Activated T-helper 2 cell treated with anti-CD3 and anti-CD28 coated beads, Interferon-gamma antibody, Interleukin-2, Interleukin-4, amounts not matched to agents 10 μg/mL and 5 μg/mL and 100 μg/mL, durations not matched to agents 14 hours and 24 hours and 36 hours (primary cell): ENCODE measurements at places on chromosomes 3 and 15.

DNA sequence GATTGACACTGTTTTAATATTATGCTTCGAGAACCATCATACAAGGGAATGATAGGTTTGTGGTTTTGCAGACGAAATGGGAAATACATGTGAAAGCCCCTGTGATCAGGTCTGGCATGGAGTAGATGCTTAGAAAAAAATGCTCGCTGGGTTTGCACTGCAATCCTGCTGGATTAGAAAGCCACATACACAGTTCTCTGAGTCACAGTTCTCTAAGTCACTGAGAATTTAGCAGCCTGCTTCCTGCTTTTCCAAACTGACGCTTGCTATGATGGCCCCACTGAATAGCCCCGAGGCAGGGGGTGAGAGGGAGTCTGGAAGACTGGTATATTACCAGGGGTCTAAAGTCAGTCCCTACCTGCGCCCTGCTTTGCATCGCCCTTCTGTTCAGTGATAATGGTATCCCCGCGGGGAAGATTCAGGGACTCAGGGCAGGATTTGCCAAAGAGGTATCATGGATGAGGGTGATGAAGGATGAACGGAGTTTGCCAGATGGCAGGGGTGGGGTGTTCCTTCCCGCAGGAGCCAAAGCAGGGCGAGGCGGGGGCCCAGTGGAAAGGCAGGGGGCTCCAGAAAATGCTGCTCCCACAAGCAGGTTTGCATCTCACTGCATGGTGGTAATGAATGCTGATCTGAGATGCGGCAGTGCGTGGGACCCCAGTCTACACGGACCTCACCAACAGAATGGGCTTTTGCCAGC, 82.3 kb downstream of the IQSEC1 start:
- H3K4me3 ChIP-seq = no peak overlapping the region
- H3K27ac ChIP-seq = no peak overlapping the region
- no peaks in the 10 kb centered on the region for H3K27me3 ChIP-seq
- H3K36me3 ChIP-seq = peaks cover 10% of the 10 kb centered on the region
- peaks cover 10% of the 10 kb centered on the region for H3K4me1 ChIP-seq

DNA sequence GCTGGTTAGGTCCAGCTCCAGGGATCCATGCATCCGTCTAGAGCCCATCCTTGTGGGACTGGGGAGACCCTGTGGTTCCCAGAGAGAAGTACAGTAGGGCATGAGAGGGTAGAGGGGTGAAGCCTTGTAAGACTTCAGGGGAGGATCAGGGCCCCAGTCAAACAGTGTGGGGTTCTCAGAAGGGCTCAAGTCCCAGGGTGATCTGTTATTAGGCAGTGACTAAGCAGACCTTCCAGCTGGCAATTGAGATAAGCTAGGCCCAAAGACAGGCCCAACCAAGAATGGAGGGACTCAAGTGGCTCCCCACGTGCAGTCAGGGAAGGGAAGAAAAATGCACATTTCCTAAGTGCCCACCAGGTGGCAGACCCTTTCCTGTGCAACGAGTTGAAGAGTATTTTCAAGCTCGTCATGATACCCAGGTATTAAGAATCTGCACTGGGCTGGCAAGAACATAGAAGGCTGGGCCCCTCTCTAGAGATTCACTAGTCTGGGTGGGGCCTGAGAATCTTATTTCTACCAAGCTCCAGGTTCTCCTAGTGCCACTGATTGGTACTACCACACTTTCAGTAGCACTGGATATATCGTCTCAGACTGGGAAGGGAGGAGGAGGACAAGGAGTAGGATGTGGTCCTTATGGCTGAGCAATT, 240.8 kb downstream of the NR1D2 start:
- H3K4me1 ChIP-seq = no peaks in the 10 kb centered on the region
- no peak overlapping the region for H3K4me3 ChIP-seq
- H3K27ac ChIP-seq = no peak overlapping the region
- DNase-seq = no peak

DNA sequence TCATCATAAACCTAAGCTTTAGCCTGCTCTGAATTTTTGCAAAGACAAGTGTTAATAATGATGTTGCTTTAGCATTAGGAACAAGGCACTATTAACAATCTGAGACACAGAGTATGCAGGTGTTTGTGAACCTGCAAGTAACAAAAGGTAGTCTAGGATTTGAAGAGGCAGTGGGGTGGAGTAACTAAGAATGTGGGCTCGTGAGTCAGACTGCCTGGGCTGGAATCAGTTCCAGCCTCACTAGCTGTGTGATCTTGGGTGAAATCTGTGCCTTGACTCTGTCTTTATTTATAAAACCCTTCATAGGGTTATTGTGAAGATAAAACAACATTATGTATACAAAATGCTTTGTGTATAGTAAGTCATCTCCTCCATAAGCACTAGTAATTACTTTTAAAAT, 610.6 kb upstream of the CFAP20DC start:
- H3K27ac ChIP-seq = no peak overlapping the region
- no peaks in the 10 kb centered on the region for H3K4me1 ChIP-seq

DNA sequence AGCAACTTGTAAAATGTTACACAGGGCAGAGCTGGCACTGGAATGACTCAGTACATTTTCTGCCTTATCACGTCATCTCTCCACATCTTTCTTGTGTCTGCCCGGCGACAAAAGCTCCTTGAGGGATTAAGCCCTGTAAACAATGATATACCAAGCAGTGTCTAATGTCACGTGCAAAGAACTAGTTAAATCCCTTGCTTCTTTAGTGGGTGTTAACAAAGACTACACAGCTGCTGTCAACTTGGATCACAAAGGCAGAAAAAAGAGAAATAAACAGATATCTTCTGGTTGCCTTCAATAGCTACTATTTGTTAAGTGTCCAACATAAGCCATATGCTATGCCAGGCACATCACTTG, 48.1 kb upstream of the FRMD4B start:
- no peaks in the 10 kb centered on the region for H3K27me3 ChIP-seq
- H3K27ac ChIP-seq = peak overlapping the region; percentile 54
- no peak for DNase-seq
- H3K4me3 ChIP-seq = no peak overlapping the region
- H3K36me3 ChIP-seq = no peaks in the 10 kb centered on the region

DNA sequence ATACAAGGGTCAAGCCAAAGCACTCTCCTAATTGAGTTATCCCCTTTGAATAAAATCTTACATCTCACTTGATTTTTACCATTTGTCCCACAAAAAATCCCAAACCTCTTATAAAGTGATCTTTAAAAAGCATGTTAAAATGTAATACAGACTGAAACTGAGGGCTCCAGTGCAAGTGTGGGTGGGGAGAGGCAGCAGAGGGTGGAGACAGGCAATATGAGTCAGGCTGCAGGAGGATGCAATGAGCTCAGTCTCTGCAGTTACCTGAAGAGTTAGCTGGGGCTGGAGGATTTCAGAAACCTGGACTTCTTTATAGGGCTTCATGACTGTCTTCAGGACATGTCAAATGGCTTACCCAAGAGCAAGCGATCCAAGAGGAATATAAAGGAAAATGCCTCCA, 14.2 kb upstream of the COLQ start:
- H3K4me3 ChIP-seq = peak overlapping the region; percentile 42
- peaks cover 7% of the 10 kb centered on the region for H3K36me3 ChIP-seq
- DNase-seq = peak; percentile 47
- H3K27me3 ChIP-seq = no peaks in the 10 kb centered on the region
- H3K27ac ChIP-seq = peak overlapping the region; percentile 82
- H3K4me1 ChIP-seq = peaks cover 51% of the 10 kb centered on the region

- H3K27me3 ChIP-seq = peaks cover 10% of the 10 kb centered on the region
- no peak overlapping the region for H3K27ac ChIP-seq
- no peaks in the 10 kb centered on the region for H3K36me3 ChIP-seq
- no peak for DNase-seq
- no peaks in the 10 kb centered on the region for H3K4me1 ChIP-seq
Measured at GRCh38 chr15:62365795-62366442, 200.8 kb upstream of the C2CD4B start.

- peaks cover 7% of the 10 kb centered on the region for H3K4me1 ChIP-seq
- no peaks in the 10 kb centered on the region for H3K27me3 ChIP-seq
Measured at GRCh38 chr3:120064641-120065040, 29.6 kb downstream of the GSK3B start.

- H3K27ac ChIP-seq = no peak overlapping the region
- no peak for DNase-seq
- no peaks in the 10 kb centered on the region for H3K36me3 ChIP-seq
- peaks cover 15% of the 10 kb centered on the region for H3K27me3 ChIP-seq
Measured at GRCh38 chr15:40266828-40267304, 16.0 kb downstream of the ANKRD63 start.

DNA sequence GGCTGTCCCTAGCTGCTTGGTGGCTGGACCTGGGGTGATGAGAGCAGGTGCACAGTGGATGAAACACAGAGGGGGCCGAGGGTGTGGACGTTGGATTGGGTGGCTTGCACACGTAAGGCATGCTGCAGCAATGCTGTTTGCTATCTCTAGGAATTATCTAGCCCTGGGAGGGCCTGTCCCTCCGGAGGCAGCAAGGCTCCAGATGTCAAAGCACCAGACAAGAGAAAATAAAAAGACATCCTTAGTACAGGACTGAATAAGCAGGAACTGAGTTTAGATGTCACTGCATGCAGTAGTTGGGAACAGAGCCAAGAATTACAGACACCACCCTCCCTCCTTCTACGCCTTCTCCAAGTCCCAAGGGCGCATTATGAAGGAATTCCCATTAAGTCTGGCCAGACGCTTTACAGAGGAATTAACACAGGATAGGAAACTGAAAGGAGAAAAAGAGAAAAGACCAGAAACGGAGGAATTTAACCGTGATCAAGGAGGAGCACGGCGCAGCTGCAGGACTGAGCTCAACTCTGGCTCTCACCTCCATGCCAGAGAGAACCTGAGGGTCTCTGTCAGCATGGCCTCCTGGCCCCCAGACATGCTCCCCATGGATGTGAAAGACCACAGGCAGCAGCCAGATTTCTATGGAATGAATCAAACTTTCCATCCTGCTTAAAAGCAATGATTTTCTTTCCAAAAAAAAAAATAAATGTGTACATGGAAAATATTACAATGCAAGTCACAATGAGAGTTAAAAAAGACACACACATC, 13.8 kb downstream of the ATP10A start:
- peaks cover 77% of the 10 kb centered on the region for H3K4me1 ChIP-seq
- H3K27me3 ChIP-seq = no peaks in the 10 kb centered on the region
- DNase-seq = no peak
- H3K36me3 ChIP-seq = peaks cover 42% of the 10 kb centered on the region
- H3K4me3 ChIP-seq = peak overlapping the region; percentile 92
- peak overlapping the region; percentile 99 for H3K27ac ChIP-seq
